Thyroid gland (tissue), 4 donors: ENCODE measurements at places on chromosomes 7 and 10.

DNA sequence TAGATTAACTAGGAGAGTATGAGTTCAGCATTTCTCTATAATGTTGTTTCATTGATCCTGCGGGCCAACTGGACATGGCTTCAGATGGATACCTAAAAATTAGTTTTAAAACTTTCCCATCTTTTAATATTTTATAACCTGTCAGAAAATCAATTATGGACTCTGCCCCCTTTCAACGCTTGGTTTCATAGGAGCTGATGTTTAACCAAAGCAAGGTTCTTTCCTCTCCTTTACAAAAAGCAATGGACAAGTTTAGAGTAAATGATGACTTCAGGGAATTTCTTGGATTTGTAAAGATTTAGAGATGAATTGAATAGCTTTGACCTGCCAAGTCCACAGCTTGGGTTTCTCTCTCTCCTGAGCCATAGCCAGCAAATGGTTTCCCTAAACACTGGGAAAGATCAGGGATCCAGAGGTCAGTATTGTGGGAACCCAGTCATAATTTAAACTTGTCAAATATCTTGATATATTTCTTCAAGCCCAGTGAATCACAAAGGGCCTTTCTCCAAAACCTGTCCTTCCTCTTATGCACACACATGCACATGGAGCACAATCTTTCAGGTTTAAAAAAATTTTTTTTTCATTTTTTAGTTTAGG, 177.1 kb downstream of the EVX1 start:
- no peaks in the 10 kb centered on the region for H3K36me3 ChIP-seq
- H3K4me1 ChIP-seq = no peaks in the 10 kb centered on the region
- no peak overlapping the region for H3K4me3 ChIP-seq

- H3K27ac ChIP-seq = no peak overlapping the region
- H3K4me3 ChIP-seq = no peak overlapping the region
- DNase-seq = peak; percentile 75
- H3K27me3 ChIP-seq = no peaks in the 10 kb centered on the region
- H3K36me3 ChIP-seq = no peaks in the 10 kb centered on the region
- H3K4me1 ChIP-seq = no peaks in the 10 kb centered on the region
Observed at GRCh38 chr10:132223156-132223590, 36.4 kb downstream of the DPYSL4 start.

DNA sequence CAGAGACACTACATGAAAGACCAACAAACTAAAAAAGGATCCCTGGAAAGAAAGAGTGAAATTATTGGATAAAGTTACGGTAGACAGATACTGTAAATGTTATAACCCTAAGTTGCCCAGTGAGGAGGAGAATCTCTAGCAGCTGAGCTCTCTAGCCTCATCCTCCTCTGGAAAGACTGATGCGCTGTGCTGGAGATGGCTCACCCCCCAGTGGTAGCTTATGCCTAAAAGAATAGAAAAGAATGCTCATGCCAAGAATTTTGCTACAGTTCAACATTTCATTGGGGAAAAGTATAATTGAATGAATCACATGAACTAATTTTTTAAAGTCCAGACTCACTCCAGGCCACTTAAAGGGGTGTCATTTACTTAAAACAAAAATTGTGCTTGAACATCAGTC, 50.8 kb upstream of the RNF32 start:
- H3K36me3 ChIP-seq = no peaks in the 10 kb centered on the region
- no peaks in the 10 kb centered on the region for H3K4me1 ChIP-seq
- H3K4me3 ChIP-seq = no peak overlapping the region
- no peaks in the 10 kb centered on the region for H3K27me3 ChIP-seq
- no peak for DNase-seq

DNA sequence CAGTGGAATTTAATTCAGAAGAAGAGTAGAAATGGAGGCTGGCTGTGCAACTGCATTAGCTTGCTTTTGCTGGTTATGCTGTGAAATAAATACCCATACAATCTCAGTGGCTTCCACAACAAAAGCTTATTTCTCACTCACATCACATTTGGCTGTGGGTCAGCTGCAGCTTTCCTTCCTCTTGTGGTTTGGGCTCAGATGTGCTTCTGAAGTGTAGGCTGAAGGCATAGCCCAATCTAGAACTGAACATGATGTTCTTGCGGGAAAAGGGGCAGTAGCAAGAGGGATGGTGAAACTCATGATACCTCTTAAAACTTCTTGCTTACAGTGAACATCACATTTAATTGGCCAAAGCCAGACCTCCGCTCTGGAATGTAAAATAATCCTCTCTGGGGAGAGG, 119.9 kb downstream of the HECW1 start:
- no peaks in the 10 kb centered on the region for H3K27me3 ChIP-seq
- H3K36me3 ChIP-seq = no peaks in the 10 kb centered on the region
- no peak overlapping the region for H3K27ac ChIP-seq
- no peaks in the 10 kb centered on the region for H3K4me1 ChIP-seq
- H3K4me3 ChIP-seq = no peak overlapping the region

GRCh38 chr7:70098133-70098561, 499.9 kb downstream of the AUTS2 start:
- no peaks in the 10 kb centered on the region for H3K27me3 ChIP-seq
- H3K36me3 ChIP-seq = no peaks in the 10 kb centered on the region
- H3K27ac ChIP-seq = no peak overlapping the region
- no peak overlapping the region for H3K4me3 ChIP-seq
- DNase-seq = no peak

DNA sequence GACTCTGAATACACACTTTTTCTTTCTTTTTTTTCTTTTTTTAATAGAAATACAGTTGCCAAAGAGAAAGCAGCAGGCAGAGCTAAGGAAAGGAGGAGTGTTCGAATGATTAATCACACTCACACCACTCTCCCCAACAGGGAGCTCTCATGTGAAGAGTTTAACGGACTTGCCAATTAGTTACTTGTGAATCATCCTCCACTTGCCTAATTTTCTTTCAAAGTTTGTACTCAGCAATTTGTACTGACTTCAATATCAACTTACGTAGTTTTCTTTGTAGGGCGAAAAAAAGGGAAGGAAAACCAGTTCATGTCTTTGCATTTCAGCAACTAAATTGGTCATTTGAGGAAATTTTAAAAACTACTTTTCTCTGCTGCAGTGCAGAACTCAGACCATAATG, 109.2 kb downstream of the PIP4K2A start:
- H3K27me3 ChIP-seq = no peaks in the 10 kb centered on the region
- no peaks in the 10 kb centered on the region for H3K4me1 ChIP-seq
- no peak overlapping the region for H3K4me3 ChIP-seq
- H3K36me3 ChIP-seq = no peaks in the 10 kb centered on the region
- no peak overlapping the region for H3K27ac ChIP-seq
- no peak for DNase-seq

- no peaks in the 10 kb centered on the region for H3K4me1 ChIP-seq
- no peaks in the 10 kb centered on the region for H3K27me3 ChIP-seq
- H3K27ac ChIP-seq = no peak overlapping the region
- DNase-seq = no peak
Observed at GRCh38 chr10:23864631-23865147, 344.2 kb upstream of the KIAA1217 start.

DNA sequence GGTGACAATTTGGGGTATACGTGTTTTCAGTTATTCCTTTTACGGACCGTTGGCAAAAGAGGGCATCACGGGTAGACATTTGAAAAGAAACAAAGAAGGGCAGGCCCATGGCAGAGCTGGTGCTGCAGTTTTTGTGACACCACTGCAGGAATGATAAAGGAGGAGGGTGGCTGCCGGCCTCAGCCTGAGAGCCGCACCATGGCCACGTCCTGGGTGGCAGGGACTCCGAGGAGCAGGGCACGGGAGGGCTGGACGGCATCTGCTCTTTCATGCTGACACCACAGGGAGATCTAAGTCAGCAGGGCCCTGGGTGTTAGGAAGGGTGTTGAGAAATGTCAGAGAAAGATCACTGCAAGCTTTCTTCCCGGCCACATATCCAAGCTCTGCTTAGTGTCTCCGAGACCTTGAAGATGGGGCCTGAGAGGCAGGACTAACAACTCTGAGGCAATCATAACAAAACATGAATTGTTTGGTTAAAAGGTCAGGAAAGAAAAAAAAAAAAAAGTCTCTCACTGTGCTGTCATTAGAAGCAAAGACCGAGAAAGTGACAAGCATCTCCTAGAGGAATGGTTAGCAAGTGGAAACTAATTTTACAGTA, 36.6 kb downstream of the INSYN2A start:
- H3K4me3 ChIP-seq = no peak overlapping the region
- no peak for DNase-seq
- no peaks in the 10 kb centered on the region for H3K36me3 ChIP-seq
- no peaks in the 10 kb centered on the region for H3K27me3 ChIP-seq
- no peaks in the 10 kb centered on the region for H3K4me1 ChIP-seq

DNA sequence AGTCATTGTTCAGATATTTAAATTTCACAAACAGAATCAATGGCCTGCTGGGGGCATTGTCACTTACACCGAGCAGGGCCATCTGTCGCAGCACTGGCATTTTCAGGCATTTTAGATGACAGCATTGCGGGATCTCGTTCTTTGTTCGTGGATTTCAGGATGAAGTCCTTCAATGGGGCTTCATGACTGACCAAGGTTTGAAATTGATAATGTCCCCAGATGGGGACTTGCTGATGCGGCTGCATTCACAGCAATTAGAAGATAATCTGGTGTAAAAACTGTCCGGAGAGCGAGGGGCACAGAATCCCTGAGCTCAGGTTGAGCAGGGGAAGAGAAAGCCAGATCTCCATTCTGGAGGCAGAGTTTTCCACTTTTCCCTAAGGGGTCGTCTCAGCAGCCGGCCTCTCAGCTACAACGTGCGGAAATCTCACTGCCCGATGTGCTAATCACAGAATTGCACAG, 1.9 kb upstream of the C7orf33 start:
- no peak for DNase-seq
- H3K4me3 ChIP-seq = no peak overlapping the region
- no peaks in the 10 kb centered on the region for H3K27me3 ChIP-seq
- H3K36me3 ChIP-seq = no peaks in the 10 kb centered on the region
- H3K27ac ChIP-seq = no peak overlapping the region

DNA sequence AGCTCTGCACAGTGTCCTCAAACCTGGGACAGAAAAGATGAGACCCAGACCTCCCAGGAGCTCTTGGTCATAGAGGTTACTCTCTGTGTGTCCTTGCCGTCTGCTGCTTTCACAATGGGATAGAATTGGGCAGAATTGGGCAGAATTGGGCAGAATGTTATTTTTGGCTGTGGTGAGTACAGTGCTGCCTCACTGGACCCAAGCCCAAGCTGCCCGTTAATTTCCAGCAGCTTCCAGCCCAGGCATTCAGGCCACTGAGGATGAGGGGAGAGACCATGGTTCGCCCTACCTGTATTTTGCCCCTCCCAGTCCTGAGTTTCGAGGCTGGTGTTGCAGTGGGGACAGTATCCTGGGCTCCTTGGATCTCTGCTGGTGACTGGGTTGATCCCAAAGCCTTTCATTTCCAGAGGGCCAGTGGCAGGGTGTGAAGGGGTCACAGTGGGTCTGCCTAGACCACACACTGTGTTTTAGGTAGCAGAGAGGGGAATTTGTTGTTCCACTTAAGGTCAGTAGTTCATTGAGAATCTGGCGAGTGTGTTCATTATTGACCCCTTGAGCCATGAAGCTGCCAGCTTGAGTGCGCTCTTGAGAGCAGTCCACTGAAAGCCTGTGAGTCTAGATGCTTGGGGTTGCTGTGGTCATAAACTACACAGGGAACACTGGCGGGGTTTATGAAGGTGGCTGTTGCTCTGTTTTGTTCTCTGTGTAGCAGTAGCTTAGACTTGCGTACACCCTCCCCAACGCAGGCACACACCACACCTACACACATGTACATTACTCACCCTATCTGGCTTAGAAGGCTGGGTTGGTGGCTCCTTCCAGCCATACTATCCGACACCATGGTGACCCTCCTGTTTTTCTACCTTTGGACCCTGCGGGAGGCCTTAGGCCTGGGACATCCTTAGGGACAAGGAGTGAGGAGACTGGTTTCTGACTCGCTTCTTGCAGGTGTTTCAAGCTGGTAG, 23.5 kb downstream of the NACAD start:
- H3K27me3 ChIP-seq = no peaks in the 10 kb centered on the region
- no peak overlapping the region for H3K27ac ChIP-seq
- peaks cover 6% of the 10 kb centered on the region for H3K36me3 ChIP-seq
- peaks cover 18% of the 10 kb centered on the region for H3K4me1 ChIP-seq
- peak; percentile 57 for DNase-seq

DNA sequence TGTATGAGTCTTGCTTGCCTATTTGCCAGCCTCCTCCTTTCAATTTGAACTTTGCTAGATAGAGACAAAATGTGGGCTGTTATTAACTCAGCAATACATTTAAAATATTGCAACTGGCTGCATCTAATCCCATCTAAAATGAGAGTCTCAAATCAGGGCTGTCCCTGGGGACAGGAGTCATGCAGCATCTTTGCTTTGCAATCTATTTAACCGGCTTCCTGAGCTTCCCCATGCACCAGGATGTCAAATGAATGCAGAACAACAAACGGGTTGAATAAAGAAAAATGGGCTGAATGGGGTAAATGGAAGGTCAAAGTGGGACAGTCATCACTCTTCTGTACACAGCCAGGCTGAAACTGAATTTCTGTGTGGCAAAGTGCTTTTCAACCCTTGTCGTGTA, 89.2 kb downstream of the AOAH start:
- DNase-seq = no peak
- no peaks in the 10 kb centered on the region for H3K27me3 ChIP-seq
- H3K4me1 ChIP-seq = no peaks in the 10 kb centered on the region
- H3K27ac ChIP-seq = no peak overlapping the region
- H3K4me3 ChIP-seq = no peak overlapping the region
- no peaks in the 10 kb centered on the region for H3K36me3 ChIP-seq
